ENCODE measurements at places on chromosomes 6 and 20. TPM values are rescaled to one million over a fixed set of nuclear protein-coding genes. Genes with fewer than 3 reads are reported as not detected.

Gene XKR7
- not detected for total RNA-seq

Gene FABP7
- not detected for total RNA-seq

Gene NKX2-2
- total RNA-seq: not detected

Gene SCGN
- not detected for total RNA-seq

Gene ANKRD66
- not detected for total RNA-seq

Gene BNIP5
- not detected for total RNA-seq

Gene RSPH9
- total RNA-seq: not detected

Gene RAET1G
- total RNA-seq: not detected

Gene CST2
- not detected for total RNA-seq

Gene WFDC12
- not detected for total RNA-seq

- no peak for DNase-seq
Measured at GRCh38 chr6:162177746-162178145, 549.8 kb downstream of the PRKN start.

GRCh38 chr6:33313709-33314514 lies at the start of gene TAPBP:
TSS of gene TAPBP (minus strand) at chr6:33314078. CDS start at chr6:33314041, 37 bp downstream.
- peak; percentile 72 for DNase-seq

DNA sequence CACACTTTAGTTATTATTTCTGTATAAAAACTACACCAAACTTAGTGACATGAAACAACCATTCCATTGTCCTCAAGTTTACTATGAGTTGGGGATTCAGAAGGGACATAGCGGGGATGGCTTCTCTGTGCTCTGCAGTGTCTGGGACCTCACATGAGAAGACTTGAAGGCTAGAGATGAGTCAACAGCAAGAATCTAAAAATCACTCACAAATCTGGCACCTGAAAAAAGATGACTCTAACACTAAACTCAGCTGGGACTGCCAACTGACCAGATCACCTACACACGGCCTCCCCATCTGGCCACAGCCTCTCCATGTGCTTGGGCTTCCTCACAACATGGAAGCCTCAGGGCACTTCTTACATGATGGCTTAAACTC lies 63.0 kb upstream of the EYA2 start:
- no peak for DNase-seq

- DNase-seq: no peak
Measured at GRCh38 chr20:1322511-1323245, 6.3 kb downstream of the SDCBP2 start.

GRCh38 chr20:45235995-45236394 lies 14.8 kb downstream of the SEMG2 start:
- DNase-seq: no peak

GRCh38 chr6:152575161-152575560 lies 62.0 kb downstream of the SYNE1 start:
- DNase-seq: no peak

GRCh38 chr6:156242206-156242605 lies 535.0 kb upstream of the ARID1B start:
- DNase-seq: no peak

DNA sequence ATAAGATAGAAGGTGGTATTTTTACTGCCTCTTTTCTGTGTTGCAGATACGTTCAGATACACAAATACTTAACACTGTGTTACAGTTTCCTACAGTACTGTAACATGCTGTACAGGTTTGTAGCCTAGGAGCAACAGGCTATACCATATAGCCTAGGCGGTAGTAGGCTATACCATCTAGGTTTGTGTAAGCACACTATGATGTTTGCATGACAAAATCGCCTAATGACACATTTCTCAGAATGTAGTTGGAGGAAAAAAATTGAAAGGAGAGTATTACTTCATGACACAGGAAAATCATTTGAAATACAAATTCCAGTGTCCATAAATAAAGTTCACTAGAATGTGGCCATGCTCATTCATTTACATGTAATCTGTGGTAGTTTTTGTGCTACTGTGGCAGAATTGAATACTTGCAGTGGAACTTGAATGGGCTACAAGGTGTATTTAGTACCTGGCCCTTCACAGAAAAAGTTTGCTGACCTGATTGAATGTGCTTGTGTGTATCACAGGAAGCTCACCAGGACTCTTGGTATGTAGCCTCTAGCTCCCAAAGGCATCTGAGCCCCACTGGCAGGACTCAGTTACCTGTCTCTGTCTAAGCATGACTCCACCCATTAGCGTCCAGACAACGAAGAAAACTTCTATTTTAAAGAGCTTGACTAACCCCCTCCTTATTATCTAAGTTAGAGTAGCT lies 18.8 kb downstream of the TOP1 start:
- DNase-seq: no peak

- DNase-seq: no peak
Measured at GRCh38 chr6:140175486-140175885, 801.0 kb upstream of the CITED2 start.

GRCh38 chr20:53750827-53751619 lies 157.4 kb upstream of the ZNF217 start:
- DNase-seq: peak; percentile 79

DNA sequence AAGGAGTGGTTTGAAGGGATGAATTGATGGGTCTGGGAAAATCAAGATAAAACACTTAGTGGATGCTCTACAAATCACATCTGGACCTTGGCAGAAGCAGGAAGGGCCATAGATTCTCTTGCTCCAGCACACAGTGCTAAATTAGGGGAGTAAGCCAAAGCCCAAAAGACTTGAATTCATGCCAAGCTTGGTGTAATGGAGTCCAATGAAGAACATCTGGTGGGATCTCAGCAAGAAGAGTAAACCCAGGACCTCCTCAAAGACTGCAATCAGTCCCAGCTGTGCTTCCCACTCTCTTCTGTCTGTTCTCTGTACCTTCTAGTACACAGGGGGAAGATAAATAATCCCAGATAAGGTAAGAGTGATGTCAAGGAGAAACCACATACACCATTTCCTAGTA lies 683.4 kb downstream of the RNF144B start:
- DNase-seq: no peak

DNA sequence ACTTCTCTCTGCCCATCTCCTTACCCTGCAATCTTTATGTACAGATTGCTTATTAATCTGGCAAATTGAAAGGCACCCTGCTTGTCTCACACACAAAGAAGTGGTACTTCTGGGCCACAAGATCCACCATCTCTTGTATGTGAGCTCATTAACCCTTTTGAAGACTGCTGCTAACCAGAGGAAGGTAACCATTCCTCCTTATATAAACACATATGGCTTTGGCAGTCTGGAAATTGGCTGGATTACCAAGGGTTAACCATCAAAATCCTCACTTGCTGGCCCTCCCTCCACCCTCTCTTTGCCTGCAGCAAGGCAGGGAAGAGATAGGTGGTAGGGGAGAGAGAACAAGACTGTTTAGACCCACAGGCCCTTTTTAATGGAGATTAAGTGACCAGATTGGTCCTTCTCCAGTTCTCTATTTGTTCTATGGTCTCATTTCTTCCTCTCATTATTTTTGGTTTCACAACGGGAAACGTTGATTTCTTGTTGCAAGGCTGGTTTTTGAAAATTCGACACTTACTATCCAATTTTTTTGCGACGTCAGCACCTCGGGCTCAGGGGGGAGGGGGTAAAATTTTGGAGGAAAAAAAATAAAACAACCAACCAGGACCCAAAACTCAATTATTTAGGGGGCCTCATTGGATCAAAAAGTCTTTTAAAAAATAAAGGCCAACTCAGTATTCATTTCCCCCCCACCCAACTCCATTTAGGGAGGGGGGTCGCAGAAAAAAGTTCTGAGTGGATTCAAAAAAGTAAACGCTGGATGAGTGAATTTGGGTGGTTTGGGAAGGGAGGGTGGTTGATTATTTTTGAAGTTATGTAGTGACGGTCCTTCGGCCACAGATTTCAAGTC lies 859 bp downstream of the PPP1R10 start:
- peak; percentile 15 for DNase-seq

DNA sequence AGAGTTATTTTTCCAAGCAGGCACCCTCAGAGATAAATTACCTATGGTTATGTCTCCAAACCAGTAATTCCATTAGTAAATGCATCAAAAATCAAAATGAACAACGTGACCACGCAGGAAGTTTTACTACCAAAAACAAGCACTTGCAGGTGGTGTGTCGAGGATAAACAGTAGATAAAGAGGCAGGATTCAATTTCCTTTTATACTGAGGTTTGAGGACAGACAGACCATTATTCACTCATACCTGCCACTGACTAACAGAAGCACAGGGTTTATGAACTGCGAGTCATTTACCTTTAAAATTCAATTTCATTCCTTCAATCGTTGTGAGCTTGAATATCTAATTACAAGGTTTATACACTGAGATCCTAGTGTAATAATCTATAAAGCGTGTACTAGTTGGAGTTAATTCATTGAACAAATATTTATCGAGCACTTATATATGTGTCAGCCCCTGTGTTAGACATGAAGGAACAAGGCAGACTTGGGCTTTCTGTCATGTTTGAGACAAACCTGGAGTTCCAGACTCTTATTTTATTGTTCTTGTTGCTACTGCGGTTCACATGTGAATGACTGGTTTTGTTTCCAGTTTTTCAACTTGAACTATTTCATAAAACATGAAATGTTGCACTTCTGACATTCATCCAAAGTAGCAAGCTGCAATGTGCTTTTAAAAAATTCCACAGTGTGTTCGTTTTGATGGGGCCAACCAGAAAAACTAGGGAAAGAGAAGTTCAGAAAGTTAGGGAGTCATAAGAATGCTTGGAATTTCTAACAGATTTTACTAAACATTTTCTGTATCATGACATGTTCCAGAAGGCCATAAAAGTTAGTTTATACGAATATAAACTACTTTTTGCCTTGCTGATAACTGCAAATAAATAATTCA lies 205.6 kb downstream of the UST start:
- DNase-seq: no peak

DNA sequence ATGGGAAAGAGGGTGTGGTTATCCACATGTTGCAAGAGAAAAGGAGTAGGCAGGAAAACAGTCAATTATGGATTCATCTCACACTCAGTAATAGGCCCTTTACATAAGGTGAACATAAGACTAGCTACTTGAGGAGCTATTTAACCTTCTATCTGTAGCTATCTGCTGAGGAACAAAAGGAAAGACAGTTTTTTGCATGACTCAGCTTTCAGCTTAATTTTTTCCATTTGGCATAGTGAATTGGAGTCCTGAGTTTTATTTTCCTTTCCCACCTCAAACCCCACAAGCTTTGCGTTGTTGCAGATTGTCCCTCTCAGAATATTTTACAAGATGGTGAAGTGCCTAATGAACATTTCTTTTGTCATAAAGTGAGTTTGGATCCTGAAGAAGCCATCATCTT lies 32.4 kb downstream of the UBD start:
- DNase-seq: no peak
